ENCODE measurements at places on chromosomes 11 and 22.
A peak's percentile ranks its signal among the peaks of the same experiment; 100 is the strongest.

- peak overlapping the region; percentile 85 for H3K27ac ChIP-seq
- peaks cover 11% of the 10 kb centered on the region for H3K4me1 ChIP-seq
These were observed 4.5 kb downstream of the TMEM134 start for GRCh38 chr11:67464411-67465188.

DNA sequence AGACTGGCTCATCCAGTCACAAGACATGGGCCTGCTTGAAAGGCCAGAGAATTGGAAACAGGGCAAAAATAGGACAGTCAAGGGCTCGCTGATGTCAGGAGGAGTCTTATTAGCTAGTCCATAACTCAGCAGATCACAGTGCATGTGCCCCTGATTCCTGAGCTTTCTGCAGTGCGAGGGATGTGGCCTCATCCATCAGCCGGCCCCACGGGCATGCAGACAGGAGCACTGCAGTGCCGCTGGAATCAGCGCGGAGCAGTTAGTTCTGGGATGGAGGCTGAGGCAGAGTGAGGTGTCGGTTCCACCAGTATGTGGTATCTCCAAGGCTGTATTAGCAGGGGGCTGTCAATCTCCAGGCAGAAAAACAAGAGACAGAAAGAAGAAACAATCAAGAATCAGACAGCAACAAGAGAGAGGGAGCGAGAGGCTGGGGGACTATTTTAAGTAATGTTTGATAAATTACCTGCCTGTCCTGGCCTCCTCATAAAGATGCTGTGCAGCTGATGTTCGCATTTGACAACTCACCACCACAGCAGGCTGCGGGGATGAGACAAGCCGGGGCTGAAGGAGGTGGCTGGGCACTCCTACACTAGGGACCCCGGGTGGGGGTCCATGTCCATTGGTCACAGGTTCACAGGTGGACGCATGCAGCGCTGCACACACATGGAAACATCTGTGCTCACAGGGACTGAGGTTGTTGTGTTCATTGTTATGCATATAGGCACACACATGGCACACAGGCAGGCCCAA, 167.2 kb downstream of the TRIM29 start:
- no peaks in the 10 kb centered on the region for H3K36me3 ChIP-seq
- DNase-seq, result no peak
- no peaks in the 10 kb centered on the region for H3K27me3 ChIP-seq
- H3K27ac ChIP-seq, result no peak overlapping the region
- no peaks in the 10 kb centered on the region for H3K4me1 ChIP-seq

GRCh38 chr22:29071261-29072045, 1.4 kb upstream of the KREMEN1 start:
- no peaks in the 10 kb centered on the region for H3K36me3 ChIP-seq
- H3K4me1 ChIP-seq, result peaks cover 14% of the 10 kb centered on the region
- peak; percentile 23 for DNase-seq
- H3K27ac ChIP-seq, result no peak overlapping the region
- H3K27me3 ChIP-seq, result peaks cover 60% of the 10 kb centered on the region
- H3K4me3 ChIP-seq, result peak overlapping the region; percentile 10

DNA sequence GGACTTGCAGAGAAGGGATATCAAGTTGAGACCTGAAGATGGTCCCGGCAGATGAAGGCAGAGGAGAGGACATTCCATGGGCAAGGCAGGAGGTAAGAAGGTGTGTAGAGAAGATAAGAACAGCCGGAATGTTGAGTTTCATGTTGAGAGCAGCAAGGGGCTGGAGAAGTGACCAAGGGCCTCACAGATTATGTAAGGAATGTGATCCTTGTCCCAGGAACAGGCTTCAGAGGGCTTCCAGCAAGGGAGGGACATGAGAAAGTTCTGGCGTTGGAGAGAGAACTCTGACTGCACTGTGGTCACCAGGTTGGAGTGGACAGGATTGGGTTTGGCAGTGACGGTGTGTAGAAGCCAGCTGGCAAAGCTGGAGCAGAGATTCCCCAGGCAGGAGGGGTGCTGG, 27.6 kb upstream of the PPFIA1 start:
- H3K4me3 ChIP-seq, result no peak overlapping the region
- H3K36me3 ChIP-seq, result no peaks in the 10 kb centered on the region
- H3K27ac ChIP-seq, result no peak overlapping the region

- H3K4me1 ChIP-seq, result no peaks in the 10 kb centered on the region
- DNase-seq, result no peak
- H3K27ac ChIP-seq, result no peak overlapping the region
These were observed 23.4 kb upstream of the RASD2 start for GRCh38 chr22:35517207-35517606.

DNA sequence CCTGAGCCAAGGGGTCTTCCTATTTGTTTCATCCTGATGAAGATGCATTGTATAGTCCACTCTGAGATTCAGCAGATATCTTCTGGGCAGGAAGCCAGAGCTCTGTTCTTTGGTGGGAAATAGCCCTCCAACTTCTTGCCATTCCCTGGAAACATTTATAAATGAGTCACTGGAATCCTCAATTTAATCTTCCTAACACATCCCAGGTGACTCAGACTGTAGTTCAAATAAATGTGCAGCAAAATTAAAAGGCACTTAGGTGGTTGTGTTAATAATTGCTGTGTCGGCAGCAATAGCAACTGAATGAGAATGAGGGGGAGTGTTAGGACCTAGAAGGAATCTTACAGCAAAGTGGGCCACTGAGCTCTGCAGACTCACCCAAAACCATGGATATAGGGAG, 108.6 kb downstream of the INSC start:
- H3K4me1 ChIP-seq, result no peaks in the 10 kb centered on the region
- no peaks in the 10 kb centered on the region for H3K36me3 ChIP-seq
- peaks cover 2% of the 10 kb centered on the region for H3K27me3 ChIP-seq
- no peak overlapping the region for H3K27ac ChIP-seq
- no peak for DNase-seq

DNA sequence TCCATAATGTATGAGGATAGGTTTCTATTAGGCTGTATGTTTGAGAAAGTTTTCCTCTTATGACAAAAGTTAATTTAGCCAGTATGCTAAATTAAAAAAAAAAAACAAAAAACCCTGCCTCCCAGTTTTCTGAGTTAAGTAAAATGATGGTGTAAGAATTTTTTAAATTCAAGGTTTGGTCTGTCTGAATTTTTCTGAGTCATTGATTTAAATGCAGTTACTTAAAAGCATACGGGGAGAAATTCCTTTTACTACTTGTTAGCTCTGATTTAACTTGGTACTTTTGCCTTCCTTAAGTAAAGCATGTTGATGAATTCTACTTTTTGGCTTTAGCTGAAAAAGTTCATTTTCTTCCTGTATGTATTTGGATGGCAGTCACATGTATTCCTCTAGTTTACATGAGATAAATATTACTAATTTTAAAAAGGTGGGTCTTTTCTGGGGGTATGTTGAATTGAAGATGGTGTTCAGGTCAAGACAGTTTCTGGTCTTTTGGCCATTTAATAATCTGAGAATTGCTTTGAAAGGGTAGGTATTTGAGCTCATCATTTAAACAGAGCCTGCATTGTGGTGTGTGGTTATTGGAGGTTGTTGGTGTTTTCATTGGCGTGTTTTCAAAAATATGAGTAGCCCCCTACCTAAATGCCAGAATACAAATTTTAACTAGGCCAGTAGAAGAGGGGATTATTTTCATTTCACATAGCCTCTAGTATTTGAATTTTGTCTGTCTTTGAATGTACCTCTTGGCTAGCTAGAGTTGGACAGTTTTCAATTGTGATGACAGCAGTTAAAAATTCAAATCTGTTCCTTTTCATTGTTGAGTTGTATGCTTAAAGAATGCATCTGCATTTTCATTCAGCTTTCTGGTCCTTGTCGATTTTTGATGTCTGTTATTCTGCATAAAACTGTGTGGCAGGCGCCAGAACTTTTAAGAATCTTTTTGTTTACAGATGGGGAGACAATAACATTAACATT, 64.7 kb downstream of the MTMR3 start:
- DNase-seq, result no peak
- H3K36me3 ChIP-seq, result no peaks in the 10 kb centered on the region
- H3K27me3 ChIP-seq, result no peaks in the 10 kb centered on the region
- H3K27ac ChIP-seq, result no peak overlapping the region
- no peak overlapping the region for H3K4me3 ChIP-seq

DNA sequence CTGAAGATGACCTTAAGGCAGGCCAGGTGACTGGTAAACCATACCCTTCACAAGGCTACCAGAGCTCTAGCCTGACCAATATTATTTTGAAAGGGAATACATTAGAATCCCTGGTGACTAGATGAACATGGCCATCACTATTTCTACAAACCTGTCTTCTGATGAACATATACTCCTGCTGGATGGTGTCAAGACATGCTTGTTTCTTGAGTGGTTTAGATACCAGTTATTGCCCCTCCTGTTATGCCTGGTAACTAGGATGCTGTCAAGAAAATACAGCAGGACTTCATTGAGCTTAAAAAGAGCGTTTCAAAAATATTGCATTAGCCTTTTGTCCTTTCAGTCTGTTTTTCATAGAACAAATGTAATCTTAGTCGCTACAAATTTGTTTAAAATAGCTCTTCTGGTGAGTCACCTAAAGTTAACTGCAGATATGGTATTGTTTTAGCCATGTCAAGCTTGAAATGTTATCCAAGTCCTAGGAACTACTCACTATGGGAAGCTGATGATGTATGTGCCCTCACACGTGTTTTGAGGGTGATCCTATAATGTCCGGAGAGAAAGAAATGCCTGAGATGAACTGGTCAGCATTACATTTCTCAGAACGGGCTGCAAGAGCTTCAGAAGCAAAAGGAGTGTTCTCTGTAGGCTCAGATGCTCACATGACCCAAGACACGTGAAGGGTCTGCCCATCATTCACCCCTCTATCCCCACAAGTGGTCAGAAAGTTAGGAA, 20.6 kb downstream of the ADM start:
- peaks cover 5% of the 10 kb centered on the region for H3K27me3 ChIP-seq
- no peak overlapping the region for H3K27ac ChIP-seq
- peaks cover 2% of the 10 kb centered on the region for H3K4me1 ChIP-seq
- H3K4me3 ChIP-seq, result no peak overlapping the region
- DNase-seq, result no peak

DNA sequence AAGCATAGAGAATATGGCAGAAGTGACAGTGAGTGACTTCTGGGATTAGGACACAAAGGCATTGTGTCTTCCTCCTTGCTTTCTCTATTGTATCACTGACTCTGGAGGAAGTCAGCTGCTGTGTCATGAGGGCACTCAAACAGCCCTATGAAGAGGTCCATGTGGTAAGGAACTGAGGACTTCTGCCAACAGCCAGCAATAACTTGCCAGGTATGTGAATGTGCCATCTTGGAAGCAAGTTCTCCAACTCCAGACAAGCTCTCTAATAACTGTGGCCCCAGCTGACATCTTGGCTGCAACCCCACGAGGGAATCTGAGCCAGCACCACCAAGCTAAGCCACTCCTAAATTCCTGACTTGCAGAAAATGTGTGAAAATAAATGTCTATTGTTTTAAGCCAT, 83.6 kb upstream of the ZBED5 start:
- H3K27me3 ChIP-seq, result no peaks in the 10 kb centered on the region
- H3K4me1 ChIP-seq, result no peaks in the 10 kb centered on the region
- H3K4me3 ChIP-seq, result no peak overlapping the region
- no peak for DNase-seq

GRCh38 chr11:56353991-56354390, at the start of gene OR8J1:
TSS of gene OR8J1 (plus strand) at chr11:56354291. CDS start at chr11:56360247, 5,956 bp downstream.
- no peaks in the 10 kb centered on the region for H3K27me3 ChIP-seq
- no peak for DNase-seq
- no peak within 1 kb of the TSS for H3K4me3 ChIP-seq
- H3K36me3 ChIP-seq, result no peaks in the 10 kb centered on the region

DNA sequence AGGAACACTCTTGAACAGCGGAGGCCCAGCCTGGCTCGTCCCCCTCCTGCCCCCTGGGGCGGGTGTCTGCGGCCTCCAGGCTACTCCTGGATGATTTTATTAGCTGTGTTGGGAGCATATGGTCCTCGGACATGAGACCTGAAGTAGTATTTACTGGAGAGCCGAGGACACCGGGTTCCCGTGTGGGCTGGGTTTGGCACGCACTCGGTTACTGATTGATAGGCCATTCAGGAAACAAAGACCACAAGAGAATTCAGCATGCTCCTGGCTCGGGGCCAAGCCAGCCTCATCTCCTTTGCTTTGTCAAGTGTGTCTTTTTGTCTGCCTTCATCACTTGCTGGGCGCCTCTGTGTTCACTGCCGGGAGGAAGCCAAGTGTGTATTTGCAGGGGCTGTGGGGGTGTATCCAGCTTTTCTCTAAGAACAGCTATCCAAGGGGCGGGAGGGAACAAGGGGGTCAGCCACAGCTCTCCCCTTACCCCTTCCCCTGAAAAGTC, 9.7 kb downstream of the FXYD2 start:
- peak; percentile 74 for DNase-seq
- no peaks in the 10 kb centered on the region for H3K27me3 ChIP-seq
- peak overlapping the region; percentile 88 for H3K27ac ChIP-seq
- H3K4me3 ChIP-seq, result peak overlapping the region; percentile 23

DNA sequence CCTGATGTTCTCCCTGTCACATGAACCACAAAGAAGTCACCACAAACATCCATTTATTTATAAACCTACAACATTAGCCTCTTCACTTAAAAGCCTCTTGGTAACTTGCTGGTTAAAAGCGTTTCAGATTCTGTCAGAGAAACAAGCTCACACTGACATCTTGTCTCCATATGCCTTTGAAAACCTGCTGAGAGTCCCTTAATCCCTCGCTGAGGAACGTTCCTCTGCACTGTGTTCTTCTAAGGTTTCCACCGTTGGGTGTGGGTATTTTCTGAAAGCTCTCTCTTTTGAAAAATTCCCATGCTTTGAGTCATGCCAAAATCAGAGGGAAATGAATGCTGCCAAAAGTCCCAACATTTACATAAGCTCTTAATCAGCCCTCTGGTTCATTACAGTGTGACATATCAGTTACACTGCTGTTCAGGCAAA, 149.8 kb downstream of the CCDC34 start:
- no peak for DNase-seq
- no peaks in the 10 kb centered on the region for H3K36me3 ChIP-seq
- no peak overlapping the region for H3K27ac ChIP-seq
- no peak overlapping the region for H3K4me3 ChIP-seq
- H3K4me1 ChIP-seq, result no peaks in the 10 kb centered on the region

GRCh38 chr11:62673196-62673525, 1.1 kb upstream of the LBHD1 start:
- no peaks in the 10 kb centered on the region for H3K27me3 ChIP-seq
- H3K36me3 ChIP-seq, result no peaks in the 10 kb centered on the region
- no peak for DNase-seq
- no peak overlapping the region for H3K4me3 ChIP-seq
- peaks cover 42% of the 10 kb centered on the region for H3K4me1 ChIP-seq
- H3K27ac ChIP-seq, result peak overlapping the region; percentile 65

DNA sequence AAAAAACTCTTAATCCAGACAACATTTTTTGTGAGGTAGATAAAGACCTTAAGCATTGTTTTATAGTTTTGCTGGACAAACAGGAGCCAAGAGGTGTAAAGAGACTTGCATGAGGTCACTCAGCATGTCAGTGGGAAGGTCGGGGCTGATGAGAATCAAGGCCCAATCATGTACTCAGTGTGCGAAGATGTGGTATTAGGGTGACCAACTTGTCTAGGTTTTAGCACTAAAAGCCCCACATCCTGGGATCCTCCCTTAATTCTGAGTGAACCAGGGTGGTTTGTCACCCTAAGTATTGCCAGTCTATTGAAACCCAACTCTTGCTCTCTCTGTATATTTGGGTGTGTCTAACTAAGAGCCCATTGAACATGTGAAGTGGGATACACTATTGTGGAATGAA, 19.5 kb upstream of the SORL1-AS1 start:
- H3K27me3 ChIP-seq, result no peaks in the 10 kb centered on the region
- peak overlapping the region; percentile 27 for H3K27ac ChIP-seq
- H3K36me3 ChIP-seq, result peaks cover 55% of the 10 kb centered on the region
- no peak overlapping the region for H3K4me3 ChIP-seq

- no peak for DNase-seq
- H3K4me3 ChIP-seq, result no peak overlapping the region
- peaks cover 46% of the 10 kb centered on the region for H3K4me1 ChIP-seq
- H3K27me3 ChIP-seq, result no peaks in the 10 kb centered on the region
- peaks cover 81% of the 10 kb centered on the region for H3K36me3 ChIP-seq
- H3K27ac ChIP-seq, result peak overlapping the region; percentile 88
These were observed 59.0 kb downstream of the MYH9 start for GRCh38 chr22:36328635-36329253.

All from T-cell (primary cell).